ENCODE measurements at places on chromosomes 11 and 22. TPM values are rescaled to one million over a fixed set of nuclear protein-coding genes. Genes with fewer than 3 reads are reported as not detected.

- DNase-seq, result peak; percentile 91
Measured at GRCh38 chr22:35352214-35353111, 28.4 kb upstream of the HMOX1 start.

DNA sequence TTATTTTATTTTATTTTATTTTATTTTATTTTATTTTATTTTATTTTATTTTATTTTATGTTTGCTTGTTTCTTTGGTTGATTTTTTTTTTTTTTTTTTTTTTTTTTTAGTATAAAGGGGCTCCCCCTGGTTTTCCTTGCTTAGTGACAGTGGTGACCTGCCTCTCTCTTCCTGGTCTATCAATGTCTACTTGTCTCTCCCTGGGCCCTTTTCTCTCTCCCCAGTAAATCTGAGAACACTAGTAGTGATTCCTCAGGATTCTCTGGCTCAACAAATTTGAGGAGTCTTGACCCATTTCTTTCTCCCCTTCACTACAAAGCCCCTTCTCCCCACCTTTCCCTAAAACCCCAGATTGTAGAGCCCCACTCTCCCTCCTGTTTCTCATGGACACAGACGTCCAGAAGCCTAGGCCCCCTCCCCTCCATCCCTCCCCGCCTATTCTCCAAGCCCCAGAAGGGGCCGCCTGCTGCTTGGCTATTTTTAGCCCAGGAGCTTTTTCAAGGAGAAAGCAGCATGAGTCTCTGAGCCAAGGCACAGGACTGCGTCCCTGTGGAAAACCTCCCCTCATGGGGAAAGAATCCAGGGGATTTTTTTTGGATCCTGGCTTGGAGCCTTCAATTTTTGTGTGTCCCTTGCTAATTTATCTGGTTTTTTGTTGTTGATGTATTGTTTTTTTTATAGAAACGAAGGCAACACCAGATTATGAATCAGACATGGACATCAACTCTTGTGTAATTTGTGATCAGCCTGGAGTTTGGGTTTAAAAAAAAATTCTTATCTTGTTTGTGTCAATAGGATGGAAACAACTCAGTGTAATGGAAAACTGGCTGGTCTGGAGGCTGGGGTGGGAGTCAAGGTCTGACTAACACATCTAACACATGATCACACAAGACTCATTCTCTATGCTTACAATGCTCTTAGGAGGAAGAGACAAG lies 17.5 kb upstream of the ACCSL start:
- no peak for DNase-seq

DNA sequence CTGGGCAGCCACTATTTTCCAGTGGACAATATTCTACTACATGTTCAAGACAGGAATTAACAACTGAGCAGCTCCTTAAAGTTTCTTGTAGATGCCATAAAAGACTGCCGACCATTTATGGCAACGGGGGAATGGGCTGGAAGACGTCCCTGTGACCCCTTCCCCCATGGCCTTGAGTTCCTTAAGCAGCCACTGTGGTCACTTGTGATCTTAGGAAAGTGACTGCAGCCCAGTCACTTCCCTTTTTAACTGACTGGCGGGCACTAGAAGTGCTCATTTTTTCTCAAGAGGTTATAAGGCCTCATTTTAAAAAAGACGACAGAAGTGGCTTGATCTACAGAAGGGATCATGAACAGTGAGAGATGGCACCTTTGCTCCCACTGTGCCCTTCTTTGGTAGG lies 153.2 kb upstream of the NARS2 start:
- DNase-seq, result no peak

GRCh38 chr11:118705791-118706545 lies 26.5 kb upstream of the TREH start:
- DNase-seq, result no peak

INS gene
- total RNA-seq, result not detected

All from B cell (primary cell).